ENCODE measurements at places on chromosomes 2 and 18.

- no peak for DNase-seq
These were observed 54.1 kb upstream of the ERBB4 start for GRCh38 chr2:212592695-212593094.

GRCh38 chr2:29064346-29064715 lies 10.0 kb downstream of the PCARE start:
- DNase-seq = no peak

- DNase-seq = no peak
These were observed 29.9 kb downstream of the PTPN18 start for GRCh38 chr2:130385709-130386108.

- DNase-seq = no peak
These were observed 20.8 kb downstream of the RASGRP3 start for GRCh38 chr2:33497221-33497650.

DNA sequence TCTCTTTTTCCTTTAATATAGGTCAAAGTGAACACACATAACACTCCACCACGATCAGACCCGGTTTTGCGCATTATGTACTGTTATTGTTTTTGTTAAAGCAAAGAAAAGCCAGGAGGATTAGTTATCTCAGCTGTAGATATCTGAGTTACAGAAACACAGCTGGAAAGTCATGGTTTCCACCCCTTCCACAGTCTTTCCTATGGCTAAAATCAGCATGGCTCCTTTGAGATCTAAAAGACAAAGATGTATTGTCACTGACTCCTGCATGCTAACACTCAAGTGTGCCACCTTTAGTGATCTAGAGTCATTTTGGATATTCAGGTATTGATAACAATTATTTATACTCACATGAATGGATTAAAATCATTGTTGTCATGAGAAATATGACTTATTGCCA lies 260.0 kb downstream of the FIGN start:
- no peak for DNase-seq

- DNase-seq = no peak
These were observed 182.0 kb downstream of the TCF4 start for GRCh38 chr18:55405893-55406406.

GRCh38 chr2:187934236-187934635 lies 357.4 kb upstream of the GULP1 start:
- DNase-seq = no peak

DNA sequence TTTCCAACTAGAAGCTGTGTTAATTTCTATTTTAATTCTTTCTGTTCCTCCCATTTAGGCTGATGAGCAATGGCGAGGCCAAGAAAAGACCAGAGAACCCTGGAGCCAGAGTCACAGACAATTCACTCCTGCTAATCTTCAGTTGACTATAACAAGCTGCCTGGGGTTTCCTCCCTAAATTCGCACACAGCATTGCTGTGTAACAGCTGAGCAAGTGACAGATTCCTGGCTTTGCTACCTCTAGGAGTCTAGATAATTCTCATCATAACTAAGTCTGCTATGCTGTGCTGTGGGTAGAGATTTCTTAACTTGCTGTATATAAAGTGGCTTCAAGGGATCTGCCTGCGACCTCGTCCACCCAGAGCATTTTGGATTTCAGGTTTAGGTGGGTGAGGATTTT lies 131.3 kb upstream of the REV1 start:
- DNase-seq = no peak

- DNase-seq = no peak
These were observed 53.5 kb upstream of the CYP1B1 start for GRCh38 chr2:38129481-38129880.

DNA sequence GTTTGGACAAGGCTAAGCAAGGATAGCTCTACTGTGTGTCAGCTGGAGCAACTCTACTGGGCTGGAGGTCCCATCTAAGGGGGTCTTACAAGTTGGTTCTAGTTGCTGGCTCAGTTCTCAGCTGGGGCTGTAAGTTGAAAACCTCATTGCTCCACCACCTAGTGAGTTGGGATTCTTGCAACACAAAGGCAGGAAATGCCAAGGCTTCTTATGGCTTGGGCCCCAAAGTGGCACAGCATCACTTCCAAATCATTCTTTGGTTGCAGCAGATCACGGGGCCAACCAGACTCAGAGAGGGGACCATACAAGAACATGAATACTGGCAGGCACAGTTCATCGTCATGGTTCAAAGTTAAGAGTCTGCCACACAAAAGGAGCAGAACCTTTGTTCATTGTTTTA lies 332.7 kb downstream of the LRRTM1 start:
- DNase-seq = no peak

DNA sequence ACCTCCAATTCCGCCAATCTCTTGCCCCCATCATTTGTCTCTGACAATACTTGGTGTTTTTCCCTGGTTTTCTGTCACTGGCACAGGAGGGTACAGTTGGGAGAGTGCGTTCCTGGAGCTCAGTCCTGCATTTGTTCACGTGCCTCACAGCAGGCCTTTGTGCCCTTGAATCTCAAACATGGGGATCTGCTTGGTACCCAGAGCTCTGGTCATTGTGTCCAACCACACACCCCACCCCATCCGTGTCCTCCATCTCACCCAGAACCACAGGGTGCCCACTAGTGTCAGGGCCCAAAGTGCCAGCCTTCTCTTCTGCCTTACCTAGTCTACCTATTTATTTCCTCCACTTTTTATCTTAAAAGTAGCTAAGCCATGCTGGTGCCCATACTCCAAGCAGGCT lies 16.2 kb downstream of the GAREM2 start:
- DNase-seq = no peak

DNA sequence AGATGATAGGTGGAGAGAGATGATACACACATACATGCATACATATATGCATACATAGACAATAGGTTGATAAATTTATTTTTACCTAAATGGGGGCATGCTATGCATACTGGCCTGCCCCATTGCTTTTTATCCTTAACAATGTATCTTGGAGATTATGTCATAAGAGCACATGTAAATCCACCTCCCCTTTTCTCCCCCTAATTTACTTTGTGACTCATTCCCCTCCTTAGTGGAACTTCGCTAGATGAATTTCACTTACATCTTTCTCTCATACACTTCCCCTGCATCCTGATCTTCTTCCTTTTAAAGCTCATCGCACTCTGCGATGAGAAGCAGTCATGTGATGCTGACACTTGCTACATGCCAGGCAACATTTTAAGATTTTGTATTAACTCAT lies 223.6 kb downstream of the C1D start:
- DNase-seq = no peak

GRCh38 chr2:29749843-29750242 lies 171.5 kb downstream of the ALK start:
- DNase-seq = no peak

DNA sequence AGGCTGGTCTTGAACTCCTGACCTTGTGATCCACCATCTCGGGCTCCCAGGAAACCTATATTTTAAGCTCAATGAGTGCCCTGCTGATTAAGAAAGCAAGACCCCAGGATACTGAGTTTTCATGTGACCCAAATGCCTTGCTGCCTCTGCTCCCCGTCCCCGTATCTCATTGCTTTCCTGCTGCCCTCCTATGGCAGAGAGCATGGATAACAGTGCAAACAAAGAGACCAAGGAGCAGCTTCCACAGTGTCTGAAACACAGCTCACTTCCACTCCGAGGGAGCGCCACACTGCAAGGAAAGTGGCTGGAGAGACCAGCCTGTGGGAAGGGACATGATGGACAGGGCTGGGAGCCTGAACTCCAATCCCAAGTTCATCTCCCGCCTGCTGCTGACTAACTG lies 246.8 kb downstream of the TMEM182 start:
- DNase-seq = no peak

DNA sequence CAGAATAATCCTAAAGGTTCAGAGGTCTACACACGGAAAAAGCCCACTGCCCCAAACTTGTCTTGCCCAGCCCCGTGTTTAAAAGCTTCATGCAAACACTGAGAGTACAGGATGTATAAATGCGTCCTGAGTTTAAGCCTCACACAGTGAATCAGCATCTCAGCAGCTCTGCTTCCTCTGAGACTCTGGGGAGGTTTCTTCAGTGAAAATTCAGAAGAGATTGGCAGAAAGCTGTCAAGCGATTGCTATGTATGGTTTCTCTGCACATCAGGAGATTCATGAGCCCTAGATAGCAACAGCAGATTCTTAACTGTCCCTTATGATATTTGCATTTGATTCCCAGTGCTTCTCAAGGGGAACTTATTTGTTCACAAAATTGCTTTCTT lies 27.1 kb downstream of the CRACDL start:
- no peak for DNase-seq

DNA sequence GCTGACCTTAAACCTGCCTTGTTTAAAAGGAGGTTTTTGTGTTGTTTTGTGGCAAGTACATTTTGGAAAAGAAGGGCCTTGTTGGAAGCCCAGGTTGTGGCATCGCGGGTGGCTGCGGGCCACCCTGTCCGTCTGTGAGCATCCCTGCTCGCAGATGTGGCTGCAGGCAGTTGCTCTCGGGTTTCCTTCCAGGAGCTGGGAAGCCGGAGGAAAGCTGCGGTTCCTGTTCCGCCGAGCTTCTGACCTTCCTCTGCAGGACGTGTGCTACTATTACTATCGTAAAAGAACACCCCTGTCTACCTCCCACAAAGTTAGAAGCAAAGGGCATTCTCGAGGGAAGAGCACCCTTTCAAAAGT lies 766 bp downstream of the MFF start:
- DNase-seq = no peak

DNA sequence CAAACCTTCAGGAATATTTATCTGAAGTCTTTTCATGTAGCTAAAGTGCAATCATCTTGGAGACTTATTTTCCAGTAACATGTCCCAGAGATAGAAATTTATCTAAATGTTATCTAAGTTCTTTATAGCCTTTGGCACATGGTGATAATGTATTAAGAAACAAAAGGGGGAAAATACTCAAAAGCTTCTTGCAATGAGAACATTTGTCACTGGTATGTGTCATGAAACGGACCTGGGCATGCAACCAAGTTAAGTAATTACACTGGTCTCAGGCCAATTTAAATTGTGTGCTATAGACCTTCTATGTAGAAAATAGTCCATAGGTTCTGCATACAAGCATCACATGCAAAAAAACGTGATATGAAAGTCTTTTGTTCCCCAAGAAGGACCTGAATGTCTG lies 136.2 kb downstream of the SLC8A1 start:
- DNase-seq = no peak

GRCh38 chr2:17628349-17629261 lies 88.1 kb downstream of the VSNL1 start:
- DNase-seq = no peak

- no peak for DNase-seq
These were observed 541.1 kb downstream of the SATB2 start for GRCh38 chr2:198916548-198917080.

GRCh38 chr18:63970809-63971205 lies 926 bp downstream of the SERPINB8 start:
- no peak for DNase-seq

DNA sequence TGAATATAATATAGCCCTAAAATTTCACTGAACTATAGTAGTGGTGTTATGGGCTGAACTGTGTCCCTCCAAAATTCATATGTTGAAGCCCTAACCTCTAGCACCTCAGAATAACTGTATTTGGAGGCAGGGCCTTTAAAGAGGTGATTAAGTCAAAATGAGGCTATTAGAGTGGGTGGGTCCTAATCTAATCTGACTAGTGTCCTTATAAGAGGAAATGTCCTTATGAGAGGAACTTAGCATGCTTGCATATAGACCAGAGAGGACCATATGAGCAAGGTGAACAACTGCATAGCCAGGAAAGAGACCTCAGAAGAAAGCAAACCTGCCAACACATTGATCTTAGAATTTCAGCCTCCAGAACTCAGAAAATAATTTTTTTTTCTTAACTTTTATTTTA lies 238.4 kb downstream of the ZEB2 start:
- DNase-seq = no peak

DNA sequence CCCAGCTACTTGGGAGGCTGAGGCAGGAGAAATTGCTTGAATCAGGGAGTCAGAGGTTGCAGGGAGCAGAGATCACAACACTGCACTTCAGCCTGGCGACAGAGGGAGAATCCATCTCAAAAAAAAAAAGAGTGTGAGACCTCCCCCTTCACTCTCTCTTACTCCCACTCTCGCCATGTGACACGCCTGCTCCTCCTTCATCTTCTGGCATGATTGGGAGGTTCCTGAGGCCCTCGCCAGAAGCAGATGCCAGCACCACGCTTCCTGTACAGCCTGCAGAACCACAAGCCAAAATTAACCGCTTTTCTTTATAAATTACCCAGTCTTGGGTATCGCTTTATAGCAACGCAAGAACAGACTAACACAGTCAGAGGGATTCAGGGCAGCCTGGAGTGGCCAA lies 66.3 kb upstream of the CREB1 start:
- no peak for DNase-seq

GRCh38 chr2:46872902-46873603 lies 42.6 kb downstream of the MCFD2 start:
- no peak for DNase-seq

DNA sequence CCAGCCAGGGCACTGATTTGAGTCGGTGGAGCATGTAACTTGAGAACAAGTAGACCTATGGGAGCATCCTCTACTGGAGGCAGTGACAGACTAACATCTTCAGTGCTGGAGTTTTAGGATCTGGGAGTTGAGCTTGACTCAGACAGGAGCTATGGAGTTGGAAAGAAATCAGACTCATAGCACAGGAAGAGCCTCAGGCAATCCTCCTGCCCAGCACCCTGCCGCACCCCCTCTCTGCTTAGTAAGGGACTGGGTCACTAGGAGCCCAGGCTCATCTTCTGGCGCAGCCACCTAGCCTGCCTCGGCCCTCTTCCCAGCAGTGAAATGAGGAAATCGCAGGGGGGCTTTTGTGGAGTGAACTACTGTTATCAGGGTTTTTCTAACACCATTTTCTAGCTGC lies 3.6 kb downstream of the ARID5A start:
- no peak for DNase-seq

Data from stimulated activated CD8-positive, alpha-beta memory T cell treated with anti-CD3 and anti-CD28 coated beads, Interleukin-15, amount 100 ng/mL, for 24 hours (primary cell).